ENCODE measurements at places on chromosomes 7 and 10.

DNA sequence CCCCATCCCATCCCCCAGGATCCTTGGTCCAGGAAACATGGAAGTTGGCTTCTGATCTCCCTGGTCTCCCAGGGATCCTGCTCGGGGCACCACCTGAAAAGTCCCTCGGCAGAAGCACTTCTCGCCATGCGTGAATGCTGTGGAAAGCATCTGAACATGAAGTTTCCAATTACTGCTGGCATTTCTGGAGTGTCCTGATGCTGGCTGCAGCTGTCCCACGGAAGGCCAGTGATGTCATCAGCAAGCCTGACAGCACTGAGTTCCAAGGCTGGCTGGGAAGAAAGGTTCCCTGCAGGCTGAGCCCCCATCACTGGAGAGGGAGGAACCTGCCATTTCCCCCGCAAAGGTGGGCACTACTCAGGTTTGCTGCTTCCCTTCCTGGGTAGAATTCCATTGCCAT, 71.4 kb downstream of the KCNMA1 start:
- no peak for DNase-seq

- no peak for DNase-seq
Measured at GRCh38 chr7:17719998-17720397, 220.3 kb downstream of the SNX13 start.

- DNase-seq = no peak
Measured at GRCh38 chr7:16260236-16260728, 161.1 kb downstream of the CRPPA start.

- no peak for DNase-seq
Measured at GRCh38 chr7:113986216-113986615, 67.4 kb upstream of the PPP1R3A start.

DNA sequence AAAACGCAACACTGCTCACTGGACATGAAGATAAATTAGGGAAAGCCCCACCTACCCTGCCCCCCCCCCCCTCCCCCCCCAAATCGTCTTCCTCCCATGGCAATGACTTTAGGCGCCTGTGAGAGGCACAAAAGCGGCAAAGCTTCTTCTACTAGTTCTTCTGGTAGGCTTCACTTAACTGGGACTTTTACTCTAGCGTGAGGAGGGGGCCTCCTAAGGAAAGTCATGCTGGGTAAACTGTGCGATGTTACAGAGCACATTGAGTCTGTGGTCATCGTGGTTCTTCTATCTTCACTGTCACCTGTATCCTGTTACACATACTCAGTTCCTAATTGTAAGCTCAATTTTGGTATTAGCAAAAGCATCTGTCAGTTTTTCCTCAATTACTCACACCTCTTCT, 25.1 kb downstream of the HSPB1 start:
- DNase-seq = no peak

Measured in activated CD8-positive, alpha-beta memory T cell treated with anti-CD3 and anti-CD28 coated beads, Interleukin-2, amount 50 U/mL, for 4 hours (primary cell).